Kidney capillary endothelial cell (primary cell): ENCODE measurements at places on chromosomes 11 and 22.

- no peak for DNase-seq
These were observed 19.6 kb downstream of the ENTHD1 start for GRCh38 chr22:39873965-39874364.

DNA sequence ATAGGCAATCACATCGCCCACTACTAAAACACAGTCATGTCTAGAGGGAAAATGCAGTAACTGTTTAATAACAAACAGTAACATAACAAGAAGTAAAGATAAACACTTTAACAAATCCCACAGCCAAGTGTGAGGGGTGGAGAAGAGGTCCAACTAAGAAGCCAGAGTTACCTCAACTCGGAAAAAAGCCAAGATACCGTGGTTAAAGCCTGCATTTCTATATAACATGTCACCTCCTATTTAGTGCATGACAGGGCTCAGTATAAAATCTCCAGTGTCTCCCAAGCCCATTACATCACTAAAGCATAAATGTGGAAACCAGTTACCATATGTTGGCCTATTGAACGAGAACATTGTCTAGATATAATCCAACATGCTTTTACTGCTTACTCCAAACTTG, 281.7 kb downstream of the LRRC4C start:
- no peak for DNase-seq

- DNase-seq, result no peak
These were observed 49.1 kb downstream of the KIRREL3 start for GRCh38 chr11:126951465-126951864.

DNA sequence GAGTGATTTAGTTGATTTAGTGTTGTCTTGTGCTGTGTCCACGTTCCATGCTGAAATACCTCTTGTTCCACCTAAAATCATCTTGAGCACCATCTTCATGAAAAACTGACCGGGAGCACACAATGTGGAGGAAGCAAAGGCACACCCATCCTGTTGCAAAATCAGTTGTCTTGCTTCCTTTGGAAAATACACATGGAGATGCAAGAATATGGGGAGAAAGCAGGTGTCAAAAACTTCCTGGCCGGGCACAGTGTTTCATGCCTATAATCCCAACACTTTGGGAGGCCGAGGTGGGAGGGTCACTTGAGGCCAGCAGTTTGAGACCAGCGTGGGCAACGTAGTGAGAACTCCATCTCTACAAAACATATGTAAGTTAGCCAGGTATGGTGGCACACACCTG, 151.1 kb downstream of the C11orf91 start:
- DNase-seq, result no peak

GRCh38 chr22:20590477-20591294, 83.3 kb downstream of the MED15 start:
- DNase-seq, result no peak

DNA sequence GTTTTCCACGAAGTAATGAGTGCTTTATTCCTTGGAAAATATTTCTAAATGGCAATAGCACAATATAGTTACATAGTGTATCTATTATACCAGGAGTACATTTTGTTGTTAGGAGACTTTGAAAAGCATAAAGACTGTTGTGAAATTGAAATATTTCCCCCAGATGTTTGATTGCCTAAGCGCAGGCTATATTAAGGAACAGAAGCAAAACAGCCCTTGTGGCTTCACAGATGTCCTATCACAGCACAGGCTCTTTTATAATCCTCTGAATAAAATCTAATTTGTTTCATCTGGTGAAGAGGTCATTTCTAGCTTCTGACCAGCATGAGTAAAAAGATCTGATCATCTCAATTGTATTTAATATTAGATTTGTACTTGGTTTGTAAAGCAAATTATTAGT, 48.2 kb downstream of the BSX start:
- DNase-seq, result no peak

DNA sequence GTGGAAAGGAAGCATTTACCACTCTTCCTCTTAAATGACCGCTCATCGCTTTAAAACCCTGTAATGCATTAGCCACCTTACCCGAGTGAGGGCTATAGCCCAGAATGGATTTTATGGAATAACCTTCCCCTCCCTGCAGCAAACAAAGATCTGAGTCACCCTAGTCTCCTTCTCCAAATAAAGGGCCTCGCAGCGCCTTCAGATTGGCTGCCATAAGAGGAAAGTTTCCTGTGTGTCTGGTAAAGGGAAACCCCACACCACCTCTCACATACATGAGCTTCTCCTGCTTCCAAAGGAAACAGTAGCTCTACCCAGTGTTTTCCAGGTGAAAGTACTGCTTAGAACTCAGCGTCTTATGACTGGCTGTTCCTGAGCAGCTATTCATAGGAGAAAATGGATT, 47.8 kb downstream of the PPP2R1B start:
- no peak for DNase-seq

DNA sequence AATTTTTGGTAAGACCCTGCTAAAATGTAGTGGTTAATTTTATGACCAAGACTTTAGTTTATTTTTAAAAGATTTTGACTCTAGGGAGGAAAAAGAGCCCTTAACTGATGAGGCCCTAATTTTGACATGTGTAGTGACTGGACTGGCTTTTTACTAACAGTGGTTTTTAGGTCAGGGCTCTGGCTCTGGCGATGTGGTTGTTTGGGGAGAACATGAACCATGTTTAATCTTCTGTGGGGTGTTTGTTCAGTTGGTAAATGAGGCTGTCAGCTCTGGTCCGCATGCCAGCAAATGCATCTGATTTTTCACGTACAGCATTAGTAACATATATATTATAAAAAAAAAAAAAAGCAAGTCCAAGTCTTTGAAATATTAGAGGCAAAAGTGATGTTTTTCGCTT, 104.3 kb downstream of the EXT2 start:
- no peak for DNase-seq

DNA sequence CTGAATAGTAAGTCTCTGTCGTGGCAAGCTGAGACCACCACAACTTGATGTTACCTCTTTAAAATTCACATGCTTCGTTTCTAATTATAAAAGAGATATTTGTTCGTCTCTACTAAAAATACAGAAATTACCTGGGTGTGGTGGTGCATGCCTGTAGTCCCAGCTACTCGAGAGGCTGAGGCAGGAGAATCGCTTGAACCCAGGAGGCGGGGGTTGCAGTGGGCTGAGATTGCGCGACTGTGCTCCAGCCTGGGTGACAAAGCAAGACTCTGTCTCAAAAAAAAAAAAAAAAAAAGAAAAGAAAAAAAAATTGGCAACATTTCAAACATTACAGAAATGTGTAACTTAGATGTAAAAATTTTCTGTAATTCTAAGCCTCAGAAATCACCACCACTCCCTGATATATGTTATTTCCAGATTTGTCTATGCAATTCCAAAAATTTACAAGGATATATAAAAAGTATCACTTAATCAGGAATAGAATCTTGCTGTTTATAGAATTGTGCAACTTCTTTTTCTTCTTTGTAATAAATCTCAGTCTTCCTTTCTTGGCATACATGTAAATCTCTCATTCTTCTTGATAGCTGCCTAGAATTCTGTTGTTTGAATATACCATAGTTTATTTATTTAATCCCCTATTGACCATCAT, 37.3 kb downstream of the C11orf96 start:
- no peak for DNase-seq

DNA sequence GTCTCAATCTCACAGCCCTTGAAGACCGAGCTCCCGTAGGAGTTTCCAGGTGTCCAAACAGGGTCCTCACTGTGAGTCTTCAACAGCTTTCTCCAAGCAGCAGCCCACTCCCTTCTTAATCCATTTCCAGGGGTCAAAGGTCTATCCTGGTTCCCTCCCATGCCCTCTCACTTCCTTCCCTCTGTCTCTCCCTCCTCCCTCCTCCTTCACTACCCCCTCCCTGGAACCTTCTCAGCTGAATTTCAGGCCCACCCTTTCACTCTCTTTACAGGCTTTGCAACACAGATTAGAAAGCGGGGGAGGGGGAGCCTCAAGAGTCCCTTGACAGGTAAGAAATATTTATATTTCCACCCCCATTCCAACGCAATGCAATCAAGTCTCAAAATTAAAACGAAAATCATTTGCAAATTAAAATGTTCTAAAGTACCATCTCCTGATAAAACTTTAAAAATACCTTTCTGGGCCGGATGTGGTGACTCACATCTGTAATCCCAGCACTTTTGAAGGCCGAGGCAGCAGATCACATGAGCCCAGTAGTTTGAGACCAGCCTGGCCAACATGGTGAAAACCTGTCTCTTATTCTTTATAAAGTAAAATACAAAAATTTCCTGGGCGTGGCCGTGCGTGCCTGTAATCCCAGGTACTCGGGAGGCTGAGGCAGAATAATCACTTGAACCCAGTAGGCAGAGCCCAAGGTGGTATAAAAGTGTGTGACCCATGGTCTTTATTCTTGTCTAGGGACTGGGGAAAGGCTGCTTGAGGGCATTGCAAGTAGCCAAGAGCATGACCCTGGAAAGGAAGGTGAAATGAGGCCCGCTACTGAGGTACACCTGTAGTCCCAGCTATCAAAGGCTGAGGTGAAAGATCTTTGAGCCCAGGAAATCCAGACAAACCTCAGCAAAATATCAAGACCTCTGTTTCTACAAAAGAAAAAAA, 865 bp upstream of the ZNF280A start:
- no peak for DNase-seq

DNA sequence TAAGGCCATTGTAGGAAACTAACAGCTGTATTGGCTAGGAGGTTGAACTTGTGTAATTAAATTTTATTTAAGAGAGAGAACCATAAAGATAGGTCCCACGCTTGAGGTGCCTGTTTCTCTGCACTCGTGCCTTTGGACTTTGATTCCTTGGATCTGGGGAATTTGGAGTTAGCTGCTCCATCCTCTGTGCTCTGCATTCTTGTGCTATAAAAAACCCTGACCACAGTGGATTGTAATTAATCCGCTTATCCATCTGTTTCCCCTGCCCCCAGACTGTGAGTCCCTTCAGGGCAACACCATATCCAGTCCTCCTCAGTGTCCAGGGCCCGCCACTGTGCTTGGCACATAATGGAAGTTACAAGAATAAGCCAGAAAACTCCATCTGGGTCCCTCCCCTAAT, 169.8 kb downstream of the SPON1 start:
- no peak for DNase-seq

DNA sequence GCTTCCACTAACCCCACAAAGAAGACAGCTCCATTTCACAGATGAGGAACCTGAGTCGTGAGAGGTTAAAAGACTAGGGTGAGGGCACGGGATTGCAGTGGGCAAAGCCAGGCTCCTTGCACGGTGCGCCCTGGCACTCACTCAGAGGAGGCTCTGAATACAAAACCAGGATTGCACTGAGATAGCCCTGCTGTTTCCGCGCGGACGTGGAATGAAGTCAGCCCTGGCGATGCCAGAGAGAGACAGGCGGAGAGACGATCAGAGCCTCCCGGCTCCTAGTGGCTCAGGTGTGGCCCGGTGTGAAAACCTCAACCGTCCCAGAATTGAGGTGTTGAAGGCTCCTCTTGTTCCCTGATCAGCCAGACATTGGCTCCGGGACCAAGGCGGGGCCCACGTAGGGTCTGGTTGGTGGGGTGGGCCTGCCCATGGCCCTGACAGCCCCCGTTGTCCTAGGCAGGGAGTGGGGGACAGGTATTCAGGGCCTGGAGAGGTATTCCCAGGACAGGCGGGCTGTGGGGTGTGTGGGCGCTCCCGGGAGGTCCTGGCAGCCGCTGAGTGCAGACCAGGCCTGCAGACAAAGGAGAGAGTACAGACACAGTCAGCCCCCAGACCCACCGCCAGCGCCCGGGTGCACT, 43.1 kb upstream of the LINC01488 start:
- DNase-seq, result no peak

GRCh38 chr22:19174106-19175025, 4.2 kb downstream of the SLC25A1 start:
- DNase-seq, result peak; percentile 51

DNA sequence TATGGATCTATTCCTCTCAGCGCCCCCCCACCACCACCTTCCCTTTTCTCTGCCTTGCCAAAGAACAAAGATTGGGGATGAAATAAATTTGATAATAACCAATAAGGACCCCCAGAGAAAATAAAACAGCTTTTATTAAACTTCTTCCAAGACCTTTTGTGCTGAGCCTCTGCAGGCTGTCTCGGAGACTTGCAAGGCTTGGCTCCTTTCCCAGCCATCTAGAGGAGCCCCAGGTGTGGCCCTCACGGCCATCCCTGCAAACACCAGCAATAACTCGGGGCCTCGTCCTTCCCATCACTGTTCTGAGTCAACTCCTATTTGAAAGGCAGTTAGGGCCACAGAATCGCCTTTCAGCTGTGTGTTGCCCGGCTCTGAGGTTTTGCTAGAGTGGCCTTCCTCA, 51.2 kb upstream of the LMO1 start:
- no peak for DNase-seq

DNA sequence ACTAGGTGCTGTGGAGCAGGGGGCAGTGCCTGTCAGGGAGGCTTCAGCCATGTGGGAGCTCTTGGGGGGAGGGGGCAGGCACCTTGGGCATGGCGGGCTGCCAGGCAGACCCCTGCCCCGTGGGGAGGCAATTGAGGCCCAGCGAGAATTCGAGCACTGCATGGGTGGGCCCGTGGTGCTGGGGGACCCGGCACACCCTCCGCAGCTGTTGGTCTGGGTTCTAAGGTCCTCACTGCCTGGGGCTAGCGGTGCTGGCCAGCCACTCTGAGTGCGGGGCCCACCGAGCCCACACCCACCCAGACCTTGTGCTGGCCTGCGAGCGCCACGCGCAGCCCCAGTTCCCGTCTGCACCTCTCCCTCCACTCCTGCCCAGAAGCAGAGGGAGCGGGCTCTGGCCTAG, 835.5 kb upstream of the CNTN5 start:
- DNase-seq, result no peak

- no peak for DNase-seq
These were observed 48.6 kb downstream of the SESN3 start for GRCh38 chr11:95182397-95182796.

GRCh38 chr11:128235426-128235825, 351.9 kb downstream of the ETS1 start:
- DNase-seq, result no peak

DNA sequence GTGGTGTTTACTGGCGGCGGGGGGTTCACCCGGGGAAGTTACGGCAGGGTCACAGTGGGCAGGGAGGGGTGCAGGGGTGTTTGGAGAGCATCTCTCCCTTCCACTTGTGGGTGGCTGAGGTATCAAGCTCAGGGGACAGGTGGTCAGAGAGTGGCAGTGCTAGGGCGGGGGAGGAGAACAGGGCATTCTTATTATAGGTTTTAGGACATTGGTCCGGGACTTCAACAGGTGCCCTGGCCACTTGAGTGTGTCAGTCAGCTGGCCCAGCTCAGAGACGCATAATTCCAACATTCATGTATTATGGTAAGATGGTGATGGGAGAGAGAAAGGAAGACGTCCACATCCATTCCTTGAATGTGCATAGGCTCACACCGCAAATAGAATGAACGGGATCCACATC, 101.7 kb downstream of the TEAD1 start:
- no peak for DNase-seq
